Heart left ventricle (tissue), 16 donors: ENCODE measurements at places on chromosomes 4 and X.

- peaks cover 6% of the 10 kb centered on the region for H3K36me3 ChIP-seq
- no peak for DNase-seq
- H3K27ac ChIP-seq: peak overlapping the region; percentile 13
- H3K27me3 ChIP-seq: no peaks in the 10 kb centered on the region
Measured at GRCh38 chr4:70759126-70759525, 37.4 kb downstream of the RUFY3 start.

DNA sequence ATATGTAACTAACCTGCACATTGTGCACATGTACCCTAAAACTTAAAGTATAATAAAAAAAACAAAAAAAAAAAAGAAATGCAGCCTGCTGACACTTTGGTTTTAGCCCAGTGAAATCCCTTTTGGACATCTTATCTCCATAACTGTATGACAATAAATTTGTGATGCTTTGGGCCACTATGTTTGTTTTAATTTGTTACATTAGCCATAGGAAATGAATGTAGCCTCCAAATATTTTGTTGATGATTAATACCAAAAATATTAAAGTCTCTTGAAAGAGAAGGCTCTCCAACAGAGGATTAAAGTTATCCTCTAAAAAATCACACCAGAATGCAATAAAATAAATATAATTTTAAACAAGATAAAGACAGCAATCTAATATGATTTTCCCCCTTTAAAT is 852.7 kb upstream of the SLIT2 start:
- no peaks in the 10 kb centered on the region for H3K27me3 ChIP-seq
- no peaks in the 10 kb centered on the region for H3K36me3 ChIP-seq
- H3K4me3 ChIP-seq: no peak overlapping the region
- no peak overlapping the region for H3K27ac ChIP-seq
- no peak for DNase-seq
- no peaks in the 10 kb centered on the region for H3K4me1 ChIP-seq

DNA sequence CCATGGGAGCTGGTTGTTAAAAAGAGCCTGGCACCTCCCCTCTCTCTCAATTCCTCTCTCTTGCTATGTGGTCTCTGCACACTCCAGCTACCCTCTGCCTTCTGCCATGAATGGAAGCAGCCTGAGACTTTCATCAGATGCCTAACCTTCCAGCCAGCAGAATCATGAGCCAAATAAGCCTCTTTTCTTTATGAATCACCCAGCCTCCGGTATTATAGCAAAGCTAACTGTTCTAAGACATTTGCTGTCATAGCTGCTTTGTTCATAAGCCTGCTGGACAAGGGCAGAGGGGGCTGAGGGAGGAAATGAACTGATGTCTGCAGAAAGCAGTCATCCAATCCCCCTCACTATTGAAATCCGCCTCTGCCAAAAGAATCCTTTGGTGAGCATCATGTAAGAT is 196.7 kb downstream of the ZNF330 start:
- no peaks in the 10 kb centered on the region for H3K27me3 ChIP-seq
- no peak for DNase-seq
- no peak overlapping the region for H3K4me3 ChIP-seq
- no peaks in the 10 kb centered on the region for H3K4me1 ChIP-seq

GRCh38 chrX:120697053-120697452 is 67.2 kb upstream of the C1GALT1C1 start:
- H3K4me1 ChIP-seq: no peaks in the 10 kb centered on the region
- H3K4me3 ChIP-seq: no peak overlapping the region
- H3K27ac ChIP-seq: no peak overlapping the region
- no peaks in the 10 kb centered on the region for H3K36me3 ChIP-seq
- no peaks in the 10 kb centered on the region for H3K27me3 ChIP-seq

DNA sequence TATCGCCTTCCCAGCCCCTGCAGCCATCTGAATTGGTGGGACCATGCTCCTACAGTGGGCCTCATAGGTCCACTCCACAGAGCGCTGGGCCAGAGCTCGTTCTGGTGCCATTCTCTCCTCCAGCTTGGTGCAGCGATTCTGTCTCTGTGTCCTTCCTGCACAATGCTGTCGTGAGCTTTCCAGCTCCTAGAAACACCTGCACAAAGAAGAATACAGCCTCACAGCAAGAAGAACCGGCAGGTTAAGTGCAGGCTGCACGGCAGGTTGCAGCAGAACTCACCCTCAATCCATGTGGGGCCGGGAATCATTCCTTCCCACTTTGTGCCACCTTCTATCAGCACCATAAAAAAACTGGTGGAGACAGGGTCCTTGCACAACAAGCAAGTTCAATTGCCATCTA is 101.2 kb upstream of the ENPP6 start:
- H3K4me1 ChIP-seq: no peaks in the 10 kb centered on the region
- H3K27me3 ChIP-seq: no peaks in the 10 kb centered on the region

GRCh38 chr4:158193171-158193749 is 17.0 kb upstream of the TMEM144 start:
- no peak overlapping the region for H3K27ac ChIP-seq
- H3K27me3 ChIP-seq: no peaks in the 10 kb centered on the region
- H3K4me3 ChIP-seq: no peak overlapping the region
- H3K4me1 ChIP-seq: no peaks in the 10 kb centered on the region
- H3K36me3 ChIP-seq: peaks cover 23% of the 10 kb centered on the region

- H3K4me3 ChIP-seq: no peak overlapping the region
- H3K4me1 ChIP-seq: peaks cover 7% of the 10 kb centered on the region
- no peaks in the 10 kb centered on the region for H3K36me3 ChIP-seq
- H3K27ac ChIP-seq: no peak overlapping the region
- no peaks in the 10 kb centered on the region for H3K27me3 ChIP-seq
Measured at GRCh38 chr4:76548704-76549103, 113.7 kb downstream of the SHROOM3 start.

- H3K36me3 ChIP-seq: no peaks in the 10 kb centered on the region
- H3K4me3 ChIP-seq: peak overlapping the region; percentile 71
- H3K27ac ChIP-seq: peak overlapping the region; percentile 92
- H3K27me3 ChIP-seq: no peaks in the 10 kb centered on the region
- peak; percentile 43 for DNase-seq
Measured at GRCh38 chrX:154748712-154749339, 2.1 kb downstream of the GAB3 start.

GRCh38 chr4:132614682-132615081 is 534.4 kb upstream of the PCDH10 start:
- H3K27ac ChIP-seq: no peak overlapping the region
- H3K36me3 ChIP-seq: no peaks in the 10 kb centered on the region
- H3K4me3 ChIP-seq: no peak overlapping the region
- no peaks in the 10 kb centered on the region for H3K4me1 ChIP-seq
- no peaks in the 10 kb centered on the region for H3K27me3 ChIP-seq

GRCh38 chrX:20421697-20422096 is 155.0 kb upstream of the RPS6KA3 start:
- no peak overlapping the region for H3K27ac ChIP-seq
- no peak overlapping the region for H3K4me3 ChIP-seq
- H3K4me1 ChIP-seq: no peaks in the 10 kb centered on the region
